ENCODE measurements at places on chromosomes 12 and 14.

GRCh38 chr12:114933428-114934160 lies 249.6 kb upstream of the TBX3 start:
- no peak for DNase-seq

- DNase-seq = no peak
Measured at GRCh38 chr14:56284641-56285040, 166.4 kb downstream of the PELI2 start.

GRCh38 chr12:108995370-108995992 lies 25.4 kb downstream of the SVOP start:
- no peak for DNase-seq

DNA sequence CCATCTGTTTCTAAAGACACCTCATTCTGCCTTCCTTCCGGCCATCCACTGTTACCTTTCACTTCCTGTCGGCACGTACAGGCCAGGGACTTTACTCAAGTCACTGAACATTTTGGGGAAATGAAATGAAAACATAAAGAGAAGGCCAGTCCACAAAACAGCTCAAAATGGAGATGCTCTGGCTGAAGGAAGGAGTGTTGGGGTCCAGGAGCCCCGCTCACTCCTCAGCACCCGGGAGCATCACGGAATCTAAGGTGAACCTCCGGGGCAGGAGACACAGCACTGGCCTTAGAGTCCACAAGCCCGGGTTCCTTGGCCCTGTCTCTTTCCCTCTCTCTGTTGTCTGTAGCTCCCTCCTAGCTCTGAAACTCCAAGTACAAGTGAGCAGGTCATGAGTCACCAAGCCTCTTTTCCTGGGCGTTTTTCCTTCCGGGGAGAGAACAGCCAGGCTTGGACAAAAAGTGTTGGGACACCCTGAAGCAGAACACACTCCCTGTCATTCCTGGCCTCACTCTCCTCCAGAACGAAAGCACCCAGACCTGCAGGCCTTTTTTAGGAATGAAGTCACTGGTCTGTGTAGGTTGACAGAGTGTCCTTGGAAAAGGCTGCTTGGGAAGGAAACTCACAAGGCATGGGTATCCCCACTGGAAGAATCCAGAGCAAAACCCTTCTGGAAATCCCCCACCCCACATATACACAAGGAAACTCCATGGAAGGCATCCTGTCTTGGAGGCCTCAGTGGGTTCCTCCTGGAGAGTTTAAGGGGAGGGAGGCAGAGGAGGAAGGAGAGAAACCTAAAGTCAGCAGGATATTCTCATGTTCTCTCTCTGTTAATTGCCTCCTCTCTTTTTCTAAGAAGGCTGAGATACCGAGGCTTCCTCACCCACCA lies 245.3 kb downstream of the ZFP36L1 start:
- no peak for DNase-seq

DNA sequence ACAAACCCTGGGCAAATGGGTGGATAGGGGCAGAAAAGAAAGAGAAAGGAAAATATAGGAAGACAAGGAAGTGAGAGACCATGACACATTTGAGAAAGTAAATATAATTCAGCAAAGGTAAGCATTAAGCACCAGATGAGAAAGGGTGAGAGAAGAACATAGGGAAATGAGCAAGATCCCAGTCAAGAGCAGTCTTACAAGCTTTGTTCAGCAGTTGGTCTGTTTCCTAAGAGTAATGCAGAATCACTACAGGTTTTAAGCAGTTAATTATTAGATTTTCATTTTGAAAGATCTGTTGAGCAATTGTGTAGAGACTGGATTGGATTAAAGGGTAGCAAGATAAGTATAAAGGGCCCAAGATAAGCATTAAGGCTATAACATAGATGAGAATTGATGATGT lies 146.3 kb downstream of the PLCZ1 start:
- no peak for DNase-seq

- no peak for DNase-seq
Measured at GRCh38 chr12:122111089-122111641, 32.6 kb downstream of the MLXIP start.
